ENCODE measurements at places on chromosomes 16 and 17.

- DNase-seq = no peak
Measured at GRCh38 chr16:74623214-74623838, 16.4 kb upstream of the GLG1 start.

DNA sequence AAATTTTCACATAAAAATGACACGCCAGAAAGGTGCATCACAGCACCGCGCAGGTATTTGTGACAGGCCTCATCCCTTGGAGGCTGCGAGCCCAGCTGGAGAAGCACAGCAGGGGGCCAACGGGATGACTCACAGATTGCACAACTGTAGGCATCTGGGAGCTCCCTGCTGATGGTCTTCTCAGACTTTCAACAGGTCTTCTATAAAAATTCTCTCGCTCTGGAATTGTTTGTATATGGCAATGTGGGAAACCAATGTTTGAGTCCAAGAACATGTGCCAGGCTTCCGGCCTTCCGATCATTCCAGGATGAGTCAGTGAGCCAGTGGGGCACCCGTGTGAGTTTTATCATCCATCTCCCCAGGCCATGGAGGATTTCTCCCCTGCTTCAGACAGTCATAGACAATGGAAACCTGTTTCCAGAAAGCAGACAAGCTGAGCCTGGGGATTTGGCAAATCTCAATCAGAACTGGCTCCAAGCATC lies 24.1 kb upstream of the ADORA2B start:
- DNase-seq = no peak

DNA sequence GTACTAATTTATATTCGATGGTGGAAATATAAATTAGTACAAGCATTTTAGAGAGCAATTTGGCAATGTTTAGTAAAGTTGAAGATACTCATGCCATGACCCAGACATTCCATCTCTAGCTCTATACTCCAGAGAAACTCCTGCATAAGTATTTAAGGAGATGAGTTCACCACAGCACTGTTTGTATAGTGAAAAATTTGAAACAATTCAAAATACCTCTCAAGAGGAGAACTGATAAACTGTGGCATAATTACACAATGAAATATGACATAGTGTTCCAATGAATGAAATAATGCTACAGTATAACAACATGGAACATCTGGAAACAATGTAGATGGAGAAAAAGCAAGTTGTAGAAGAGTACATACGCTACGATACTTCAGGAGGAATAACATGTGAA lies 48.6 kb upstream of the IRX3 start:
- DNase-seq = no peak

GRCh38 chr16:2779978-2780898 lies 3.2 kb upstream of the ELOB start:
- DNase-seq = no peak

- DNase-seq = no peak
Measured at GRCh38 chr16:89060207-89060794, 33.4 kb upstream of the ACSF3 start.

GRCh38 chr17:78819402-78819801 lies 21.2 kb downstream of the USP36 start:
- no peak for DNase-seq

- DNase-seq = no peak
Measured at GRCh38 chr17:43129671-43130010, 4.5 kb upstream of the BRCA1 start.

DNA sequence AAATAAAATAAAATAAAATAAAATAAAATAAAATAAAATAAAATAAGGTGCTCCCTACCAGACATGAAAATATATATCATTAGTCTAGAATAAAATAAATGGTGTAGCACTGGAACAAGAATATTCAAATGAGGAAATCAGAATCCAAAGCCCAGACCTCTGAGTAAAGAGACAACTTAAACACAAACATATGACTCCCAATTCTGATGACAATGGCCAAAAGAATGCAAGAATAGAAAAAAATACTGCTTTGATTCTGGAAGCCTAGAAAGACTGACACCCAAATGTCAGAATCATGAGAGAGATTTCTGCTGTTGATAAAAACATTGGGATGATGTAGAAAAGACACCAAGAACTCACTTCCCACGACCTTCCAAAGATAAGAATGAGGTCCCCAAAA lies 27.9 kb downstream of the MYOCD start:
- DNase-seq = no peak

- no peak for DNase-seq
Measured at GRCh38 chr17:40597156-40597555, 31.9 kb upstream of the CCR7 start.

DNA sequence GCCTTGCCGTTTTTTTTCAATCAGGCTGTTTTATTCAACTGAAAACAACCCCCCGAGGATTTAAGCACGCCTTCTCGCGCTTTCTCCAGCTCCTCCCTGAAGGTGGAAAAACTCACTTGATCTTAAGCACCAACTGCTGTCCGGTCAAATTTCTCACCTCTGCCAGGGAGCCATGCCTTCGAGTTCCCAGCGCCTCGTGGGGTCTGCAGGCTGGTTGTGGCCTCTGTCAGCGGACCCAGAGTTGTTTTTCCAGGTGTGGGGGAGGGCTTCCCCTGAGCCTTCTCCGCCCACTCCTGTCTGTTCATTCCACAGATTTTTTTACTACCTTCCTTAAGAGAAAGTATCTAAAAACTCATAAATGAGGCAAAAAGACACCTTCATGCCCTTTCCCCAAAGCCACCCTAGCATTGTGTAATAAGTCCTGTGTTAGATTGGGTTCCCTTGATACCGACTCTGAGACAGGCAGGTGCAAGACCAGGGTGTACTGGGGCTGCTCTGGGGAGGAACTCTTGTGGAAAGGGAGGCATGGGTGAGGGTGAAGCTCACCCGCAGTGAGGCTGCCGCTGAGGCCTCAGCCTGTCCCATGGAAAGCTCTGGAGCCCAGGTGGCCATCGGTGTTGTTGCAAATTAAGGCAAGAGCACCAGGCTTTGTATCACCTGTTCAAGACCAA lies 101.6 kb downstream of the AXIN2 start:
- no peak for DNase-seq

GRCh38 chr17:32349503-32349853 lies 479 bp upstream of the ZNF207 start:
- no peak for DNase-seq

GRCh38 chr16:51048544-51048943 lies 102.5 kb downstream of the SALL1 start:
- no peak for DNase-seq

All from substantia nigra (tissue), 51 donors.